Pancreas (tissue), 10 donors: ENCODE measurements at places on chromosomes 4 and X. TPM values are rescaled to one million over a fixed set of nuclear protein-coding genes. Genes with fewer than 3 reads are reported as not detected.
A peak's percentile ranks its signal among the peaks of the same experiment; 100 is the strongest.

GRCh38 chrX:318068-318738, 393 bp downstream of the GTPBP6 start:
- no peaks in the 10 kb centered on the region for H3K27me3 ChIP-seq
- peak; percentile 99 for DNase-seq
- H3K4me1 ChIP-seq: peaks cover 5% of the 10 kb centered on the region

DNA sequence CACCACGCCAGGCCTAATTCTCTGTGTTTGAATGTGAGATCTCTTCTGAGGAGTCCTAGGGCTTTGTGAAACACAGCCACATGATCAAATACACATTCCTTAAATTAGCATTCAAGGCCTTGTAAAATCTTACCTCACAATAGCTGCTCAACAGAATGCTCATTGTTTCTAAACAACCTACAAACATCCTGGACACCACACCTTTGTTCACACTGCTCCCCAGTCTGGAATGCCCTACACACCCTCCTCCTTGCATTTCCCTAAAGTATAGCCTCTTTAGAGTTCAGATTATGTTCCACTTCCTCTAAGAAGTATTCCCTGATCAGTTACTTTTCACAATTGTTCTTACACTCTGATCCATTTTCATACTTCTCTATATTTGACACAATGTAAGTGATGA, 110.6 kb downstream of the AGTR2 start:
- H3K27me3 ChIP-seq: no peaks in the 10 kb centered on the region
- no peak overlapping the region for H3K4me3 ChIP-seq
- no peaks in the 10 kb centered on the region for H3K36me3 ChIP-seq
- H3K4me1 ChIP-seq: no peaks in the 10 kb centered on the region
- DNase-seq: no peak

The SMPX gene
- not detected for total RNA-seq

GRCh38 chrX:130110379-130111219, at the start of gene ELF4:
ELF4 (minus strand) TSS chrX:130110497; CDS start chrX:130081330, 29,167 bp downstream.
- no peak within 1 kb of the TSS for H3K27ac ChIP-seq
- no peaks in the 10 kb centered on the region for H3K27me3 ChIP-seq
- H3K4me1 ChIP-seq: no peaks in the 10 kb centered on the region
- H3K4me3 ChIP-seq: peak within 1 kb of the TSS; percentile 33

The CHRDL1 gene
- 9.6 TPM for total RNA-seq

DNA sequence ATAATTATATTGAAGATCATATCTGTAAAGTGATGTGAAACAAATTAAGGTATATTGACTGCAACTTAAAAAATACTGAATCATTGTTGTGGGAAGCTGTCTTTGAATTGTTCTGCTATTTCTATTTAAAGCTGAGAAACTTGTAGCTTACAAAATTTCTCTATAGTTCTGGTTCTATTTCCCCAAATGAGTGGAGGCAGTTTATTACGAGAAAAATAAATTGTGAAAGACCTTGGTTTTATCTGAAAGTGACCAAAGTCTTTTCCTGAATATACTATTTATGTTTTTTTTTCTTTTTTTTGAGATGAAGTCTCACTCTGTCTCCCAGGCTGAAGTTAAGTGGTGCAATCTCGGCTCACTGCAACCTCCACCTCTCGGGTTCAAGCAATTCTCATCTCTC, 165.4 kb downstream of the SH3BGRL start:
- no peak overlapping the region for H3K4me3 ChIP-seq
- H3K27me3 ChIP-seq: no peaks in the 10 kb centered on the region
- no peak overlapping the region for H3K27ac ChIP-seq
- DNase-seq: no peak
